COR-L47 (cell line): ENCODE measurements at places on chromosomes 12 and 14.

- DNase-seq = no peak
Measured at GRCh38 chr12:59780605-59781135, 184.8 kb downstream of the SLC16A7 start.

DNA sequence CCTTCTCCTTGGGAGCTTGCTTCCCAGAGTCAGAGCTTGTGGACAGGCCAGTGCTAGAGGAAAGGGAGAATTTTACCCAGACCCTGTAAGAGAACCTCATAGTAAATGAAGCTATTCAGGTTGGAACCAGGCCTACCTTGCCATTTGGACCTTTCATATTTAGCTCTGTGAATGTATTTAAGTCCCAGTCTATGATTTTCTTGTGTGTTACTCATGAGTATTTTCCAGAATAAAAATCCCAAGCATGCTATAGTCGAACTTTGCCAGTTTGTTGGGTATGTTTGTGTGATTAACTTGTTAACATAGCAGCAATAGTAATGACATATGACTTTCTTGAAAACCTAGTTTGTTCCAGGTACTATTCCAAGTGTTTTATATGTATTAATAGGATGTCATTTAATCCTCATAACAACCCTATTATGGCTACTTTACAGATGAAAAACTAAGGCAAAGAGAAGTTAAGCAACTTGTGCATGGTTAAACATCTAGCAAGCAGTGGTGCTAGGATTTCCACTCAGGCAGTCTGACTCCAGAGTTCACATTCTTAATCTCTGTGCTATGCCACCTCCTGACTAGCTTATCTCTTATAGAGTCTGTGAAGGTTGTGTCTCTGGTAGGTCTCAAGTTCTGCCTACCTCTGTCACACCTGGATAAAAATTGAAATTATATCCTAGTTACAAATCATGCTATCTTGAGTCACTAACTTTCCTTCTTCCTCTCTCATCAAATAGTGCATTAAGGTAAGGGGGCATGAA lies 47.9 kb upstream of the GARIN2 start:
- DNase-seq = no peak

- DNase-seq = no peak
Measured at GRCh38 chr14:46582826-46583225, 68.8 kb downstream of the RPL10L start.

DNA sequence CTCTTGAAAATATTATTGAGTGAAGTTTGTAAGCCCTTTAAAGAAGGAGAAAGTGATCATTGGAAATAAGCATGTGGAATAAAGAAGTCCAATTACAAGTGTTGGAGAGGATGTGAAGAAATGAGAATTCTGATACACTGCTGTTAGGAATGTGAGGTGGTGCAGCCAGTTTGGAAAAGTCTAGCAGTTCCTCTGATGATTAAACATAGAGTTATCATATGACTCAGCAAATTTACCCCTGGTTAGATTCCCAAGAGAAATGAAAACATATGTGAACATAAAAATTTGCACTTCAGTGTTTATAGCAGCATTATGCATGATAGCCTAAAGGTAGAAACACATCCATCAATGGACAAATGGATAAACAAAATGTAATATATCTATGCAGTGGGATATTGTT lies 319.9 kb downstream of the AEBP2 start:
- no peak for DNase-seq

- no peak for DNase-seq
Measured at GRCh38 chr12:131946757-131947156, 3.0 kb upstream of the EP400 start.

GRCh38 chr14:81263777-81264410 lies 43.1 kb upstream of the GTF2A1 start:
- DNase-seq = no peak

DNA sequence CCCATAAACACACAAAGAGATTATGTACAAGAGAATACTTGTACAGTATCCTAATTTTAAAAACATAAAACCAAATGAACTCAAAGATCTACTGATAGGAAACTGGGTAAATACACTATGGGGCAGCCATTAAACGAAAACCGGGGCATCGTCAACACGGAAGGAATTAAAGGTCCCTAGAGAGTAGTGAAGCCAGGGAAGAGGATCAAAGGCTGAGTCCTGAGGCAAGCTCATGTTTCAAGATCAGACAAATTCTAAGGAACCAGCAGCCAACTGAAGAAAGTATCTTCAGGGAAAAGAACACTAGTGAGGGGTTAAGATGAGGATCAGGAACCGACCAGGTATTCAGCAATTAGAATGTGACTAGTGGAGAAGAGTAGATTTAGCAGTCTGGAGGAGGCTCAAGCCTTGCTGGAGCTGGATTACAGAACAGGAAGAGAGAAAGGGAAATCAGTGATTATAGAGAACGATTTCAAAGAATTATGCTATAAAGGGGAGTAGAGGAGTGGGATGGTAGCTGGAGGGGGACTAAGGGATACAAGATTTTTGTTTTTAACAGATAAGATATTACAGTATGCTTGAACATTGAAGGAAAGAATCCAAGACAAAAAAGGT lies 23.7 kb downstream of the SEL1L start:
- DNase-seq = no peak

DNA sequence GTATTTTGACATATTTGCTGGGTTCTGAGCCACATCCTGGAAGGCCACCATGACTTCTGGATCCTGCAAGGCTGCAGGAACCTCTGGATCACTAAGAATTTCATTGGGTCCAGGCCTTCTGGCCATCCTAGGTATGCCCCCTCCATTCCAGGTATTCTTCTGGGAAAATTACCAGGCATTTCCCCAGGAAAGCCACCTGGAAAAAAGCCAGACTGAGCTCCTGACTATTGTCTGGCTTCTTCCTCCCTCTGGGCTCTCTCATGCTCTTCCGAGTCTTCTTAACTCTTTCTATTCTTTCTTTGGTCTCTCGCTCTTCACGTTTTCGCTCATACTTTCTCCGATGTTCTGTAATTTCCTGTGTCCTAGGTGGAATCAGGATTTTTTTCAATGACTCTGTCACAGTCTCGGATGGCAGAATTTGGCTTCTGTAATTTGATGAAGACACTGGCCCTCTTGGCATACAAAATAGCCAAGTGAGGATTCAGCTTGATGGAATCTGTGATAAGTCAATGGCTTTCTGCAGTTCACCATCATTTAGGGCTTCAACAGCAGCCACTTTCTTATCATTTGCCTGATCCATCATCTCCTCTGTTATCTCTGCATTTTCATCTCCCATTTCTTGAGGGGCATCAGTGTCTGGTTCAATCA lies 42.6 kb downstream of the ATP23 start:
- DNase-seq = no peak

- DNase-seq = no peak
Measured at GRCh38 chr12:125303337-125303736, 238.1 kb downstream of the AACS start.

GRCh38 chr14:59123975-59124374 lies 64.5 kb upstream of the DAAM1 start:
- peak; percentile 17 for DNase-seq

- DNase-seq = no peak
Measured at GRCh38 chr12:108310489-108310888, 28.6 kb downstream of the CMKLR1 start.

GRCh38 chr12:65634626-65635331 lies 189.5 kb upstream of the HMGA2 start:
- no peak for DNase-seq

GRCh38 chr14:58884442-58884841 lies 246.7 kb downstream of the DACT1 start:
- DNase-seq = no peak

DNA sequence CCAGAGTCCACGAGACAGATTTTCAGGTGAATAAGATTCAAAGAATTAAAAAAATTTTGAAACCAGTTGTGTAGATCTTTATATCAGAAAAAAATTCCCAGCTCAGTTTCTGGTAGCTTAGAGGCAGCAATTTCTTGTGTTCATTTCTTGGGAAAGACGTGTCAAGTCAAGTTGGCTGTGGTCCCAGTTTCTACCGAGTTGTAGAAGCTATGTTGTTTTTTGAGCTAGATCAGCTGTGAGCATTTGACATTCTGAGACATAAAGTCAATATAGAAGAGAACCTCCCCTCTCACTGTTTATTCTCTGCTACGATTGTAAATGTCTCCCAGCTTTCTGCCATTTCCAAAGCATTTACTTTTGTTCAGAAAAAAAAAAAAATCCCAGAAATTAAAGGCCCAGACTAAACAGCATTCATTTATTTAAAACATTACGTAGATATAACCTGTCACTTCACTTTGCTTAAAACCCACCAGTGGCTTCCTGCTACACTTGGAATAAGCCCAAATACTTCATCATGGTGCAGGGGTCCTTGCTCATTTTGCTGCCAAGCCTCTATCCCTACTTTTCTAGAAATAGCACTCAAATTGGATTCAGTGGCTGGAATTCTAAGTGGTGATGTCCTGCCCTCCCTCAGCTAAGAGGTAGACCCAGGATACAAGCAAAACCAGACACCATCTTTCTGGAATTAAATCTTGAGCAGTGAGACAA lies 20.6 kb upstream of the PYGL start:
- peak; percentile 67 for DNase-seq
